Astrocyte (in vitro differentiated cells and primary cell): ENCODE measurements at places on chromosomes 16 and 17. TPM values are rescaled to one million over a fixed set of nuclear protein-coding genes. Genes with fewer than 3 reads are reported as not detected.

Gene HP
- not detected in 2 replicates for total RNA-seq

Gene CDH8
- total RNA-seq: 13.2 and 17.5 TPM in 2 replicates

- DNase-seq: no peak
Observed at GRCh38 chr16:67242138-67242730, 5.0 kb downstream of the FHOD1 start.

- DNase-seq: peak; percentile 95
Observed at GRCh38 chr16:19860166-19861041, 24.2 kb downstream of the GPRC5B start.

- DNase-seq: peak; percentile 47
Observed at GRCh38 chr16:50245417-50246298, 20.7 kb upstream of the ADCY7 start.

DNA sequence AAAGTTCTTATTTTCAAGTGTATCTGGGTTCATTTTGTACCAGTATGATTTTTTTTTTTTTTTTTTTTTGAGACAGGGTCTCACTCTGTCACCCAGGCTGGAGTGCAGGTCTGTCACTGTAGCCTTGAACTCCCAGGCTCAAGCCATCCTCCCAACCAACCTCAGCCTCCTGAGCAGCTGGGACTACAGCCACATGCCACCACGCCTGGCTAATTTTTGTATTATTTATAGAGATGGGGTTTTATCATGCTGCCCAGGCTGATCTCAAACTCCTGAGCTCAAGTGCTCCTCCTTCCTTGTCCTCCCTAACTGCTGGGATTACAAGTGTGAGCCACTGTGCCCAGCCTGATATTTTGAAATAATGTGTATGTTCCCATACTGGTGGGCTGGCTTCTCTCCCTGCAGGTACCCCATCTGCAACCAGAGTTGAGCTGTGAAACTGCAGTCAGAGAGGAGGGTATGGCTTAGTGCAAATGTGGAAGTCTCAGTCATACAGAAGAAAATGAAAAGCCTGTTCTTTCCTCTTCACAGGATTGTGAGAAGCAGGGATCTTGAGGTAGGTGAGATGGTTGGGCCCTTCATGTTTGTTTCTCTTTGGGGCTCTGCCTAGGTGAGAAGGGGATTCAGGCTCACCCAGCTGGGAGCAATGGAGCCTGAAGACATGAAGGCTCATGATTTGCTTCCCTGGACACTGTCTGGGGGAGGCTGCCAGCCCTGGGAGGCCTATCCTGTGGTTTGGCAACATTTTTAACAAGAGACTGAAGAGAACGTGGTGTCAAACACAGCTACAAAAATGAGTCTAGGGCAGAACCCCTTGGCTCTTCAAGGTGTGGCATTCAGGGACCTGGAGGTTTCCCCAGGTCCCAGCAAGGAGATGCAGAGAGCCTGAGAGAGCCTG lies 41.3 kb upstream of the SIAH1 start:
- peak; percentile 49 for DNase-seq

Gene PTGES3L
- total RNA-seq: 5.1 and 5.8 TPM in 2 replicates

GRCh38 chr17:7026471-7027115 lies 3.7 kb downstream of the BCL6B start:
- DNase-seq: no peak

Gene EPOP
- total RNA-seq: 2.4 and 4.1 TPM in 2 replicates

DNA sequence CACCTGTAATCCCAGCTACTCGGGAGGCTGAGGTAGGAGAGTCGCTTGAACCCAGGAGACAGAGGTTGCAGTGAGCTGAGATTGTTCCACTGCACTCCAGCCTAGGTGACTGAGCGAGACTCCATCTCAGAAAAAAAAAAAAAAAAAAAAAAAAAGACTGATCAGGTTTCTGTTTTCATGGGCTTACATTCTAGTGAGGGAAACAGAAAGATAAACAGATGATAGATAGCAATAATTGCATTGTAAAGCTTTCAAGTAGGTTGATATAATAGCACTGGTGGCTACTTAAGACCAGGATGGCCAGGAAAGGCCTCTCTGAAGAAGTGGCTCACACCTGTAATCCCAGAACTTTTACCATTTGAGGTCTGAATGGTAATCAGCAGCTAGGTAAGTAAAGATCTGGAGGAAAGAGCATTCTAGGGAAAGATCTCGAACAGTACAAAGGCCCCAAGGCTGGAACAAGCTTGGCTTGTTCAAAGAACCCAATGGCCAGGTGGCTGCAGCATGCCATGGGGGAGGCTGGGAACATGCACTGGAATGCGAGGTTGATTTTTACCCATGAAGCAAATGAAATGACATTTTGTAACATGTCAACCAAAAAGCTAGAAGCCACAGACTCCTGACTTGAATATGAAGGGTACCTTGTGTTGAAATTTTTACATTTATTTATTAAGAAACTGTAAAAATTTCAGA lies 108.3 kb upstream of the DHX40 start:
- no peak for DNase-seq

GRCh38 chr17:11996722-11997146 lies 541 bp downstream of the ZNF18 start:
- peak; percentile 34 for DNase-seq
